ENCODE measurements at places on chromosomes 7 and 10.

DNA sequence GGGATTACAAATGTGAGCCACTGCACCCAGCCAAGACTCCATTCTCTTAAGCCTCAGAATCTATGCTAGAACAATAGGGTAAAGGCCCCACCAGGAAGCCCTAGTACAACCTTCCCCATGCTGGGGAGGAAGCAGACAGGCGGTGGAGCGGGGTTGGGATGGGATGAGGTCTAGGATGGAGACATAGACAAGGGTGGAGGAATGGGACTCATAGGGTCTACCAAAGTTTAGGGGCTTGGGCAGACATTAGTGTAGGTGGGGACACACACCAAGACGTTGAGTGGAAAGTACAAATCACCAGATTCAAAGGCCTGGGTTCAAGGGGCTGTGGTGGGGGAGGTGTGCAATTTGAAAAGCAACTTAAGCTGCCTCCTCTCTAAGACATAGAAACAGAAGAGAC lies 19.3 kb downstream of the PRSS2 start:
- DNase-seq, result peak; percentile 49

GRCh38 chr7:130393101-130393561 lies 12.8 kb downstream of the CPA1 start:
- no peak for DNase-seq

- DNase-seq, result no peak
Measured at GRCh38 chr7:50330696-50331095, 26.2 kb downstream of the IKZF1 start.

DNA sequence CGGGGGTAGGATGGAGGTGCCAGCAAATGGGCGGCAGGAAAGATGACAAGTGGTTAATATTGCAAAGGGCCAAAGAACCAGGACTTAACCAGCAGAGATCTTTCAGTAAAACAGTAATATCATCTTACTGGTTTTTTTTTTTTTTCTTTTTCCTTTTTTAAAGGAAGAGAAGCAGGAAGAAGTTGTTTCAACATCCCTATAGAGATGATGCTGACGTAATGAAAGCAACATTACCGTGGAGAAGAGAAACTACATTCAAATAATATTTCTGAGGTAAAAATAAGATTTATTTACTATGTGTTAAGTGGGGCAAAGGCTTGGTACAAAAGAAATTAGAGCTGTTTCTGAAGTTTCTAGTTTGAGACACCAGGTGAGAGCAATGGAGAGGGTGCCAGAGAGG lies 11.0 kb downstream of the MINDY3 start:
- DNase-seq, result no peak

- DNase-seq, result no peak
Measured at GRCh38 chr10:132041340-132041739, 24.4 kb upstream of the JAKMIP3 start.

DNA sequence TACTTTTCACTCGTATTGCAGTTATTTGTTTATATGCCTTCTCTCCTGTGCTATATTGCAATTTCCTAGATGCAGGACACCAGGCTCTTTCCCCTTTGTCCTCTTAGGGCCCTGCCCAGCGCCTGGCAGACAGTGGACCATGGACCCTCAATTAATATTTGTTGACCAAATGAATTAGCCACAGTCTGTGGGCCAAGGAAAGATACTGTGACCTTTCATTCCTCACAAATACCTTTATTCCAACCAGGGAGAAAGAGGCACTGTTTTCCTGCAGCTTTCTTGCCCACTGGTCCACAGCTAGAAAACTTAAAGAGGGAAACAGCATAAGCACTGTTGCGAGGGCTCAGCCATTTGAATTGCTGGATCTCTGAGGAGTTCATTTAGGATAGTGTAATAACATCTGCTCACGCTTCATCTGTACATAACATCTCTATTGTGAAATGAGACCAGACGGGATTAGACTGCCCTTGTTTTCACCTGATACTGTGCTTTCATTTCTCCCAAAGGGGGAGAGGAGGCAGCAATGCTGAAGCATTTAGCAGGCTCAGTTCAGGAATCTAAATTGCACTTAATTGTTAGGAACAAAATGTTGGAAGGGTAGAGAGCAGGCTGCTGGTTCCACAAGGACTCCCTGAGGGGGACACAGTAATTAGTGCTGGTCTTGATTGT lies 46.7 kb downstream of the TNS3 start:
- no peak for DNase-seq

DNA sequence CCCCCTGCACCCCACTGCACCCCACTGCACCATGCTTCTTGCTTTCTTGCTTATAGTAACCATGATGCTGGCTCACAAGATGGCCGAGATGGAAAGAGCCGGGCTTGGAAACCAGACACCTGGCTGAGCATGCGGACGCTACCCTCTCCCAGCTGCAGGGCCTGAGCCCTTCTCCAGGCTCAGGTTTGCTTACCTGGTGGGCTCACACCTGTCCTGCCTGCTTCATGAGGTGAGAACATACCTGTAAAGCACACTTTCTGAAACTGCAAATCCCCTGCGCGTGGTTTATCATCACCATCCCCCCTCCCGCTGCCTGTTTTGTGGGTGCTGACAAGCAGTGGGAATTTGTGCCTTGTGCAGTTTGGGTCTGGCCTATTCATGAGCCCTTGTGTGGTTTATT lies 302.7 kb downstream of the GLRX3 start:
- peak; percentile 64 for DNase-seq

- no peak for DNase-seq
Measured at GRCh38 chr10:125848857-125849256, 25.5 kb downstream of the BCCIP start.

DNA sequence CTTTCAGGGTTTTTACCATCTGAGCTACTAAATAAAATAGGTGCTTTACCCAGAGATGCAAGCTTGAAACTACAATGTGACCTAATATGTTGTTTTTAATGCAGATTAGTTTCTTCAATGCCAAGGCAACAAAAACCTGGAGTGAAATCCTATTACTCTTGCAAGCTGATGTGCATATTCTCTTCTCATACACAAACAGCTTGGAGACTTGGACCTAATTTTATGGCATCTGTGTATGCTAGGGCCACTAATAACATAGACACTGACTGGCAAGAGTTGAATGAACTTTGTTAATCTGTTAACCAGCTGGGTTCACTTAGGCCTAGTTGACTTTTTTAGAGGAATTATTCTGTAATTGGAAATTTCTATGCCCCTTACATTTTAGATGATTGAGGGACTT lies 23.4 kb upstream of the SMIM30 start:
- no peak for DNase-seq

DNA sequence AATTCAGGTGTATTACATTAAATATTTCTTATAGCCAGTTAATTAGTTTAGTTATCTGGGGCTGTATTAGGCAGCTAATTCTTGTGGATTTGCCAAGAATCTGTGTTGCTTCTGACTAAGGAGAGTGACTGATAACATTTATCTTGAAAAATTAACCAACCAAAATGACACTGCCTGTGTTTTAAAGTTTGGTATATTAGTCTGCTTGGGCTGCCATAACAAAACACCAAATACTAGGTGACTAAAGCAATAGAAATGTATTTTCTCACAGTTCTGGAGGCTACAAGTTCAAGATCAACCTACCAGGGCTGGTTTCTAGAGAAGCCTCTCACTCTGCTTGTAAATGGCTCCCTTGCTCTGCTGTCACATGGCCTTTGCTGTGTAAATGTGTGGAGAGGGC lies 12.9 kb downstream of the EXOC4 start:
- no peak for DNase-seq

- DNase-seq, result no peak
Measured at GRCh38 chr10:34297541-34298345, 517.4 kb downstream of the PARD3 start.
